Umbilical cord (tissue), 2 donors: ENCODE measurements at places on chromosomes 4 and X.

GRCh38 chrX:10741003-10741402 lies 120.6 kb upstream of the MID1 start:
- DNase-seq = peak; percentile 73

- peak; percentile 81 for DNase-seq
Measured at GRCh38 chrX:69262036-69262936, 97.0 kb upstream of the PJA1 start.

DNA sequence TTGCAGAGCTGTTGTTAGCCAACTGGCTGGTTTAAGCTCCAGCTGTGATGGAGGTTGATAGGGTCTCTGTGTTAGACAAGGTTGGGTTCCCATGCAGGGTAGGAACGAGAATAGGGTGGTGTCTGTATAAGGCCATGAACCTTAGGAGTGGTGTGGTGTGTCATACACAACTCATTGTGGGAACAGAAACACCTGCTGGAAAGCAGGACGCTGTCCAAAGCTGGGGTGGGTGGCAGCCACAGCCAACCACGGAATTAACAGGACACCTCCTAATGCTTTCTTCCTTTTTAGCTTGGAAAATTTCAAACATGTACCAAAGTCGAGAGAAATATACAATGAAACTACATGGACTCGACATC lies 94.4 kb downstream of the ARHGAP10 start:
- no peak for DNase-seq

- no peak for DNase-seq
Measured at GRCh38 chrX:153882086-153882498, 3.9 kb downstream of the L1CAM start.

DNA sequence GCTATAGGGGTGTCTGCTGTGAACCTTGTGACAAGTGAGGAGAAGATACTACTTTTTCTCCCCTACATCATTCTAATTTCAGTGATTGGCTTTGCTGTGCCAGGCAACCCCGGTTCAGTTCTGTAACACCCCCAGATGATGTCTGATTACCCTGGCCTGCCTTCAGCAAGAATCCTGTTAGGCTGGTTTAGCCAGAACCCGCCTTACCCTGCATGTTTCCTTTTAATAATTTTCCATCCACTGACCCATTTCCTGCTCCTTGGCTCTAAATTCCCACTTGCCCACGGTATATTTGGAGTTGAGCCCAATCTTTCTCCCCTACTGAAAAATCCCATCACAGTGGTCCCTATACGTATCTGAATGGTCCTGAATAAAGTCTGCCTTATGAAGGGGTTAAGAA lies 46.5 kb upstream of the HPSE start:
- DNase-seq = no peak

DNA sequence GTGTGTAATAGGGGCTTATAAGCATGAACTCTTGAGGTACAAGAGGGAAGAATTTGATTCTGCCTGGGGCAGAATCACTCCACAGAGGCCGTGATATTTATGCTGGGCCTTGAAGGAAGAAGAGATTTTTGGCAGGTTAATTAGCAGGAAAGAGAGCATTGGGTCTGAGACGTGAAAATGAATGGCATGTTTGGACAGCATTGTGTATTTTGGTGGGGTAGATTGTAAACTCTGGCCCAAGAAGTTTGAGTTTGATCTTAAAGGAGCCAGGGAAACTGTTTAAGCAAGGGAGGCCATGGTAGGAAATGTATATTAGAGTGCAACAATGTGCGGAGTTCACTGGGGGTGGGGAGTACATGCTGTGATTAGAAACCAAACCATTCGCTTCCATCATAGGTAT lies 62.4 kb downstream of the NPNT start:
- DNase-seq = no peak

- DNase-seq = no peak
Measured at GRCh38 chrX:10074241-10074941, 82.4 kb upstream of the CLCN4 start.

- DNase-seq = no peak
Measured at GRCh38 chr4:109248322-109248900, 54.0 kb downstream of the COL25A1 start.

GRCh38 chr4:182600856-182601255 lies 316.3 kb downstream of the DCTD start:
- DNase-seq = no peak

GRCh38 chrX:13033193-13033592 lies 11.2 kb downstream of the FAM9C start:
- peak; percentile 18 for DNase-seq

DNA sequence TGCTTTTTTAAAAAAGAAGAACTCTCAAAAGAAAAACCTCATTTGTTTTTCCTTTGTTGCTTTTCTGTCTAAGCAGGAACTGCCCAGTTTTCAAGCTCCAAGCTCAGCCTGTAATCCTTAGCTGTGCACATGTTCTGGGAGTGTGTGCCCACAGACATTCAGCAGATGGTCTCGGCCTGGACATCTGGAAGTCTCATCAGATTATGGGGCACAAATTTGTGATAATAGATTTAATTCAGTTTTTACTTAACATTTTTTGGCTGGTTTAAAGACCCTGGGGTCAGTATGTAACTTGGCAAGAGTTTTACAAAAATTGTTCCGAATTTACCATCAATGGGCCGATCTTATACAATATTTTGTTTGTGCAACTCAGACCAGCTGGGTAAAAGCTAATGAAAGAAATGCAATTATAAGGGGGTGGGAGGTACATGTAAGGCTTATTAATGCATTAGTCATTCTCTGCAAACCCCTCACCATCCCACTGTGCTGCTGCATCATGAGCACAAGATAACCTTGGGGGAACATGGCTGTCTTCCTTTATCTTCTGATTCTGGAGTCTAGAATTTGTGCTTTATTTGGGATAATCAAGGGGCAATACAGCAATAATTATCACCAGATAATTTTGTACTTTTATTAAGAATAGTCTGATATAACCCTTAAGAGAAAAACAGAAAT lies 86.9 kb upstream of the PHOX2B start:
- peak; percentile 43 for DNase-seq

DNA sequence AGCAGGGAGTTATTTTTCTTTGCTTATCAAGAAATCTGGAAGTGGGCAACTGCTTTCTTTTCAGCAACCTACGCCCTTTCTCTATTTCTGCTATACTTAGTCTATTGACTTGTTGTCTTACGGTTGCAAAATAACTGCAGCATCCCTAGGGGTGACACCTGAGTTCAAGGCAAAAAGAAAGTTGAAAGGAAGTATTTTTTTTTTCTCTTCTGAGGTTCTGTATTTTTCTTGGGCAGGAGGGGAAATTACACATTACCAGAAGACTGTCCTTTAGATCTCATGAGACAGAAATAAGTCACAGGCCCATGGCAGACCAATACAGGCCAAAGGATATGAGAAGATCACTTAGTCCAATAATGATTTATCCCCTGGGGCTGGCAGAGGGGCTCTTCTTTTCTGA lies 204.7 kb upstream of the CASK start:
- no peak for DNase-seq

- DNase-seq = no peak
Measured at GRCh38 chrX:28888416-28888815, 301.2 kb downstream of the IL1RAPL1 start.

GRCh38 chr4:7183161-7183560 lies 9.2 kb upstream of the SORCS2 start:
- no peak for DNase-seq

DNA sequence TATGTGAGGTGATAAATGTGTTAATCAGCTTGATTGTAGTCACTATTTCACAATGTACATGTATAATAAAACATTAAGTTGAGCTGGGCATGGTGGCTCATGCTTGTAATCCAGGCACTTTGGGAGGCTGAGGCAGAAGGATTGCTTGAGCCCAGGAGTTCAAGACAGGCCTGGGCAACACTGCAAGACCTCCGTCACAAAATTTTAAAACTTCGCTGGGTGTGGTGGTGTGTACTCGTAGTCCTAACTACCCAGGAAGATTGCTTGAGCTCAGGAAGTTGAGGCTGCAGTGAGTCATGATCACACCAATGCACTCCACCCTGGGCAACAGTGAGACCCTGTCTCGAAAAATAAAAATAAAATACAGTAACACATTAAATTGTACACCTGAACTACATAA lies 20.1 kb downstream of the LYAR start:
- no peak for DNase-seq

- no peak for DNase-seq
Measured at GRCh38 chr4:154414796-154415195, 76.8 kb downstream of the DCHS2 start.

- no peak for DNase-seq
Measured at GRCh38 chr4:167873496-167873895, 218.8 kb upstream of the ANXA10 start.

DNA sequence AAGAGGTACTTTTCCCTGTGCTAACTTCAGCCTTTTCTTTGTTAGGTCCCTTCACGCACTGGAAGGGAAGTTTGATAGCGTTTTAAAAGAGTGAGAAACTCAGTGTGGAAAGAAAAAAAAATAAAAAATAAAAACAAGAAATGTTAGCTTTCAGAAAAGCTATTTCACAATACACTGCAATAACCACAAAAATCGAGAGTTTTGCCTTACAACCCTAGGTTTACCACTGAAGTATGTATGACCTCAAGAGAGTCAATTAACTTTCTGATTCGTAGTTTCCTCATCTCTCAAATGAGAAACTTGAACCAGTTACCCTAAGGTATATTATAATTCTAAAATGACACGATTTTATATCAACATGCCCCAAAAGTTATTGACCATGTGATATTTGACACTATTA lies 93.9 kb upstream of the JADE1 start:
- DNase-seq = no peak

DNA sequence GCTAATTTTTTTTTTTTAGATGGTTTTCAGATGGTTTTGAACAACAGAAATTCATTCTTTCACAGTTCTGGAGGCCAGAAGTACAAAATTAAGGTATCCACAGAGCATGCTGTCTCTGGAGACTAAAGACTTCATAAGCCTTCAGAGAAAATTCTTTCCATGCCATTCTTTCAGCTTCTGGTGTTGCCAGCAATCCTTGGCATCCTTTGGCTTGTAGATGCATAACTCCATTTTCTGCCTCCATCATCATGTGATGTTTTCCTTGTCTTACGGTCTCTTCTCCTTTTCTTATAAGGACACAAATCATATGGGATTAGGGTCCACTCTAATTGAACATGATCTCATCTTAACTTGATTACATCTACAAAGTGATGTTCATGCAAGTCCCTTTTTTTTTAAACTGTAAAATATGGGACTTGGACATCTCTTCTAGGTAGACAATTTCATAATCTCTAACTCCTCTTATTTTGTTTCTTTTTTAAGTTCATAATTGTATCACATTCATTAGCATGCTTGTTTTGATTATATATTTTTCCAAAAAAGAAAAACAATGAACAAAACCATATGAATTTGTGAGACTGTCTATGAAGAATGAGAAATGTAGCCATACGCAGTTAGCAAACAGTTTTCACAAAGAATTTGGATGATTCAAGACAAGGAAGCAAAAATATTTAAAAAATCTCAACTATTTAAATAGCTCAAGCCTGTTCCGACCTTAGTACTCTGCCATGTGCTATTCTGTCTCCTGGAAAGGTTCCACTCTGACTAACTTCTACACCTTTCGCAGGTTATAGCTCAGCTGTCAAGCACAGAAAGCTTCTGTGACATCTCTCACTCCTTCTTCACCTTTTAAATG lies 53.1 kb upstream of the GIMD1 start:
- peak; percentile 13 for DNase-seq

DNA sequence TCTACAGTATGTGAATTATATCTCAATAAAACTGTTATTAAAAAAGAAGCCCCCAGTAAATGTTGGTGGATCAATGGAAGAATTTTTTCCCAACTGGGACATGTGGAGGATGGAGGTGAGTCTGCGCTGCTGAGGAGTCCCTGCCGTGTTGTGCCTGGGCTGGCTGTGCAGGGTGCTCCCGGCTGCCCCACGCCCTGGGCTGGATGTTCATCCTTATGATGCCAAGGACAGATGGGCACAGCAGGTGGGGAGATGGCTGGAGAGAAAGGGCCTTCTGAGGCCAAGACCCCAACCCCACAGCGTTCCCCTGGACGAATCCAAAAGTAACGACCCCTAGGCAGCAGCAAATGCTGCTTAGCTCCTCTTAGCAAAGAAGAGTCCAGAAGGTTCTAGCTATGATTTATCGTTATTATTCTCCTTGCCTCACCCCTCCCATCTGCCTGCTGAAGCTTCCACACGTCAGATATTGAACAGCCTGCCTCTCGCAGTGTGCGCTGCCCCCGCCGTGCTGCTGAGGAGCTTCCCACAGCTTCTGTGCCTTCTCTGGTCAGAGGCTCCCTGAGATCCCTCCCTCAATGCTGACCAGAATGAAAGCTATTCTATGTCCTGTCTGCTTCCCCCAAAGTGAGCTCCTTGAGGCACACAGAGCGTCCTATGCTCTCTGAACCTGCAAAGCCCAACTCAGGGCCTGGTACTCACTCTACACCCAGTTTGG lies 26.5 kb downstream of the HMX1 start:
- no peak for DNase-seq

DNA sequence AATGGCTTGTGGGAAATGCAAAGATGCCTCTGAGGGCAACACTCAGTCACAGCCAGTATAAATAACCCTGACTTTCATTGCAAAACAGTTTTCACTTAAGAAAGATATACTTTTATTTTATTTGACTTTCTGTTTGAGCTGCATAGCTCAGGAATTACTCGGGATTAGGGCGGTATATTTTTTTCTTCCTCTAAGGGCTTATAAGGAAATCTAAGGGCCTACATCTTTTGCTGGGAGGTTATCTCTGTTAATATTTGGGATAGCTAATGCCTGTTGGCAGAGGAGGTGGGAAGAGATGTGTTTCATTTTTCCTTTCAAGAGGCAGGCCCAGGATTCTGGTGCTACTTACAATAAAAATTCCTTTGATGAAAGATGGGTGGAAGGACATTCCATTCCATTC lies 28.8 kb upstream of the EGFL6 start:
- peak; percentile 90 for DNase-seq

DNA sequence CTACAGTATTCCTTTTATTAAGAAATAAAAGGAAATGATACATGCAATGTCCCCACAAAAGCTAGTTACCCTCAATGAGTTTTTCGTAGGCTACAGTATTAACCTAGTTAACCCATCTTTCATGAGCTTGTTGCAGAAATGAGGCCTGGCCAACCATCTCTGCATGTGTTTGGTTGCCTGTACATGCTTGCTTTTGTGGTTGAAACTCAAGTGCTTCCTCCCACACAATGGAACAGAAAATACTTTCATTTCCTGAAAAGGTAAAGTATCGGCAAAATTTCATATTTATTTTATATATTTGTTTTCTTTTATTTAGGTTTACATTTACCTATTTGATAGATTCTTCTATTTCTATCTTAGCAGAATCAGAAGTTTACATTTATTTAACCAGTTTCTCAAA lies 214.6 kb upstream of the FAM241A start:
- DNase-seq = no peak
